ENCODE measurements at places on chromosomes 2 and 18.

GRCh38 chr2:168120310-168120709, 127.1 kb downstream of the STK39 start:
- DNase-seq, result no peak

DNA sequence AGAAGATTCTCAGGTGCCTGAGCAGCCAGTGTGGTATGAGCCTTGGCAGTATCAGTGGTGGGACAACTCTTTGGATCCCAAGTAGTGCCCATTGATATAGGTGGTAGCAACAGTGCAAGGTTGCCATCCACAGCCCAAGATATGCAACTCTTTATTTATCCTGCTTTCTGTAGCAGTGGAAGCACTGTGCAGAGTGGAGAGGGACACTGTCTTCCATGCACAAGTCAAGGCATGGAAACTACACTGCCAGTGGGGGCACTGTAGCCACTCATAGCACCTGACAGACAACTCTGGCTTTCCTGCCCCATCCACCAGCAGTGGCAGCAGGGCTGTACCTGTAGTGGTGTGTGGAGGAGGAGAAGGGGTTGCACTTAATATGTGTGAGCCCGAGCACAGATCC, 409.6 kb upstream of the TMEFF2 start:
- DNase-seq, result peak; percentile 5

GRCh38 chr18:13488281-13488929, 238.0 kb downstream of the FAM210A start:
- peak; percentile 49 for DNase-seq

- DNase-seq, result peak; percentile 88
These were observed 1.0 kb upstream of the BMPR2 start for GRCh38 chr2:202375033-202375608.

GRCh38 chr2:136054856-136055255, 63.1 kb downstream of the CXCR4 start:
- DNase-seq, result no peak

- DNase-seq, result no peak
These were observed 106.8 kb downstream of the ASAP2 start for GRCh38 chr2:9313443-9313842.

DNA sequence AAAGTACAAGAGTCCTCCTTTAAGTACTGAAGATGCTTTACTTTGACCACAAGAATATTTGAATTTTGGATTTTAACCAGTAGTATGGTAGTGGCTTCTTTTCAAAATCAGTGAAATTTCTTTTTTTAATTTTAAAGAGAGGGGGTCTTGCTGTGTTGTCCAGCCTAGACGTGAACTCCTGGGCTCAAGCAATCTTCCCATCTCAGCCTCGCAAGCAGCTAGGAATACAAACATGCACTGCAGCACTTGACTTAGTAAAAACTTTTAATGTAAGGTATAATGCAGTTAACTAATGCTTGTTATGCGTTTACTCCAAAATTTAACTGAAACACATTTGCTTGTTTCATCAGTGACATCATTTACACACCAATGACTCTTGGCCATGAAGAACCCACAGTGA, 49.6 kb downstream of the EML4 start:
- DNase-seq, result no peak

DNA sequence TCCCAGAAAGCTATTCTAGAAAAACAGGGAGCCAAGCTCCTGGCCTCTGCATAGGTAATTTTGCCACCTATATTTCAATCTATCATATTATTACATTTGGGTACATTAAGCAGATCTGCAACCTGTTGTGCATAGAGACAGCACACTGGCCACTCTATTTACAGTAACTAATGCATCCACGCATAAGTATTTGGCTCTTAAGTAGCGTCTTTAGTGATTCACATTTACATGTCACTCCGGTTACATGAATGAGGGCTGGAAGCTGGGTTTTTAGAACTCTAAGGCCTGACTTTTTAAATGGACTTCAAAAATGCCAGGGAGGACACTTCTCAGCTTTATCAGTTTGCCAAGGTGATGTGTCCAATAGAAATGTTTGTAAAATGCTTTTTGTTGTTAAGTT, 97.7 kb downstream of the NYAP2 start:
- no peak for DNase-seq

DNA sequence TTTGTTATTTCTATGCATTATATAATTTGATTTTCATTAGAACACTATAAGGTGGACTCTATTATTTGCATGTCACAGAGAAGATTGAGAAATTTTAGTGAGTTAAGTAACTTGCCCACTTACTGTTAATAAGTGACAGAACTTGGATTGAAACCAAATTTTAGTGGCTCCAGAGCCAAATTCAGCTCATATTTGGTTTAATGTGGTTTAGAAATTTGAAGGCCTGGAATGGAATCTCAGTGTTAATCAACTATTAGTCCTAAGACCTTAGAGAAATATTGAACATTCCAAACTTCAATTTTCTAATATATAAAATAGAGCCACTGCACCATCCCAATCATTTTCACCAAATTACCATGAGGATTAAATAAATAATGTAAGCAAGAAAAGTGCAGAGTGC, 281.6 kb downstream of the ZNF385B start:
- DNase-seq, result no peak

DNA sequence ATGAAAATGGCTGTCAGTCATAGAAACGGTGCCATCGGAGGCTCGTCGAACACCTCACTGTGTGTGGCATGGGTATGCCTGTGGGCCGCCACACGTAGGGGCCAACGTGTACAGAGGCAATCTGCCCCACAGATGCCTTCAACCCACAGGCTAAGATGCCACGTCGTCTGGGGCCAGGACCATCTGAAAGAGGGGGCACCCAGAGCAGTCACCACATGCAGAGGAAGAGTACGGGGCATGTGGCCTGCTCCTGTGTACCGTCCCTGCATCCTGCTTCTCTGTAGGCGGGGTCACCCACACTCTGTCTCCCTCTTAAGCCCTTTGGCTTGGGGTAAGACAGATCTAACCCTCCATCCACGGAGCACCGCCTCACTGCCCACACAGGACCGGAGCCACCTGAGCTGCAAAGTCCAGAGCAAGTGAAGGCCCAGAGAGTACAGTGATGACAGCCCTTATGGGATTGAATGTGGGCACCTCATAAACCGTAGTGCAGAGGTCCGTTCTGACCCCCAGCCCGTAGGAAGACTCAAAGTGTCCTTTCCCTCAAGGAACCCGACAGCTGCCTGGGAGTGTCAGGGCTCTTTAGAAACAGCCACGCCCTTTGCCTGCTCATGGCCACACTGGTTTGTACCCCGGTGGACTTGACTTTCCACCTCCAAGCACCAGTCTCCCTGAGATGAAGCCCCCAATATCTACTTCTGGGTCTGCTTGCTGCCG, 66.2 kb downstream of the TWIST2 start:
- no peak for DNase-seq

DNA sequence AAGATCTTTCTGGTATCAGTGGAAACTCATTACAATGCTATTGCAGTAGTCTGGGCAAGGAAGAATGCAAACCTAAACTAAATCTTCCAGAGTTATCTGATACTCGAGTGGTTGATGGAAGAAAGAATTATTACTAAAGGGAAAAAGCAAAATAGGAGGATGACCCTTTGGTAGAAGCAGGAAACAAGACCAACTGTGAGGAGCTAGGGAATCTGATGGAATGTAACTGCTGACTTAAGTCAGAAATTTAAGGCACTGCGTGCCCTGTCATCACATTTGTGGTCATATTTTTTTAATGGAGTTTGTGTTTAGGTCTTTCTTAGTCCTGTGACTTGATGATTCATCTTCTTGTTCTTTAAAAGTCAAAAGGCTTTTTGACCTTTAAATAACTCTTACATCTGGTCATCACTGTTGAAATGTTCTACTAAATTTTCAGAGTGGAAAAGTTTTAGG, 36.5 kb upstream of the ARMC9 start:
- DNase-seq, result no peak

DNA sequence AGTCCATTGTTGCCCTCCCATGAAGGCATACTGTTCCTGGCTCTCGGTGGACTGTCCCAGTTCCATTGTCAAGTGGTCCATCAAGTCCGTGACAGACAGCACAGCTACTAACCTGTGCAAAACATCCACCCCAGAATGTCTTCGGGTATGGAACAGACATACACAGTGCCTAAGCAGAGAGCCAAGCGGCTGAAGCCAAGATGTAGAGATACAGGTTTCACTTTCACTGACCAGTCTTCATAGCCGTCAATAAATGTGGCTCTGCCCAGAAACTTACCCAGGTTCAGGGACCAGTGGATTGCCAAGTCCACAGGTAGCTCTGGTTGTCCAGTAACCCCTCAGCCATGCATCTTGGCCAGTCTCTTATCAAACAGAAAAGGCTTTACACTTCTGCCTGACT, 10.7 kb upstream of the PAPOLG start:
- no peak for DNase-seq

GRCh38 chr2:98188351-98189046, 101.5 kb downstream of the VWA3B start:
- DNase-seq, result no peak

Data from ELF-1 (cell line).